Head of caudate nucleus (tissue), 42 donors: ENCODE measurements at places on chromosomes 3 and 15.

GRCh38 chr15:92409006-92409405 lies 15.3 kb downstream of the ST8SIA2 start:
- no peak for DNase-seq

GRCh38 chr3:107954845-107955244 lies 136.0 kb downstream of the CD47 start:
- no peak for DNase-seq

GRCh38 chr15:32910839-32911238 lies 193.0 kb downstream of the GREM1 start:
- no peak for DNase-seq

GRCh38 chr3:44077267-44077666 lies 164.4 kb upstream of the TOPAZ1 start:
- no peak for DNase-seq

DNA sequence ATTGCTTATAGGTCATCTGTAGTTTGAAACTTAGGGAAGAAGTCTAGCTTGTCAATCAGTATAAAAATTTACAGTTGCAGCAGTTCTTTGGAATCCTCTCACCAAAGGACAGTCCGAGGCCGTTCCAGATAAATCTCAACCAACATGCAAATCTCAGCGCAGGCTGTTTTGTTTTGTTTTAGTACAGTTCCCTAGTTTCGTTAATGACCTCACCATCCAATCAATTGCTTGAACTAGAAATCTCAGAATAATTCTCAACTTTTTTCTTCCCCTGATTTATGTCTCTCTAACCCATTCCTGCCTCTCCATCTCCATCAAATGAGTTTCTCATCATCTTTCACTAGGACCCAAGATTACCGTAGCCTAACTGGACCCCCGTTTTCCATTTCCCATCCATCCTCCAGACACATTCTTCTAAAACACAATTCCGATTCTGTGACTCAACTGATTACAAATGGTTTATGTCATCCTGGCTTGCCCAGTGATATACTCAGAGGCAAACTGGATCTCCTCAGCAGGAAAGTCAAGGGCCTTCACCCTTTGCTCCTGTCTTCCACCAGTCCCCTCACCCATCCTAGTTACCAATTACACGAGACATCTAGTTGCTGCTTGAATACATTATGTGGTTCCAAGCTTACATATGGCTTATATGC lies 1.3 kb downstream of the SMCO1 start:
- DNase-seq: no peak

DNA sequence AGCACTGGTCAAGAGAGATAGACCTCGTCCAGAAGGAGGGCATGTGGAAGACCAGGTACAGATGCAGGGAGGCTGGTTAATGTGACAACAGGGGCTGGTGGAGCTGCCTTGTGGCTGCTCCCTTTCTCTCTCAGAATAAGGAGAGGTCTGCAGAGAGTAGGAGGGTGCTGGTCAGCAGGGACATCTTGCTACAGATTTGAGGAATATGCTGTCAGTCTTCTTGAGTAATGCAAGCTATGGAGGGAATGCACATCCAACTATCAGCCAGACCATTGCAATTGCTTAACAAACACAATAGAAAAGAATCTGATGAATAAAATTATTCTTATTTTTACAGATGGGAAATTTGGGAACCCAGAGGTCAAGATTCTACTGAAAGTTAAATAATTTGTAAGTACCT lies 20.3 kb upstream of the SIAH2 start:
- DNase-seq: no peak

DNA sequence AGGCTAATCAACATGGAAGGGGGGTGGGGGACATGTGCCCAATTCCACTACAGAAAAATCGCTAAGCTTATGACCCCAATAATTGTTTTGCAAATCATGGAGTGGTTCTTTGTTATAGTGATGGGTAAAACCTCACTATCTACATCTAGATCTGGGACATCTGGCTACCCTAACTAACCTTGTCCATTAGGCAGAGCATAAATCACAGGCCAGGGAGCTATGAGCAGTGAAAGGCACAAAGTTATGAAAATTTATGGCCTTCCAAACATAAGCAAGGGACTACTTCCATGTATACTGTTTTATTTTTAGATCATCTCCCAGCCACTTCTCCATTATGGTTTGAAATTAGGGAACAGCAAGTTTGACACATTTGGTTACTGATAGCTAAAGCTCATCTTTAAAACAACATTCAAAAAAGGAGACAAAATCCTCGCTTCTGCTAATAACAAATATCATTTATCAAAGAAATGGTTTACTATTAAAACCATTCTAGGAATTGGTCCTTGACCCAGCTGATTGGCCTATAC lies 78.3 kb downstream of the RSL24D1 start:
- DNase-seq: no peak
